Fibroblast of skin of left biceps (primary cell): ENCODE measurements at places on chromosomes 2 and 18.

DNA sequence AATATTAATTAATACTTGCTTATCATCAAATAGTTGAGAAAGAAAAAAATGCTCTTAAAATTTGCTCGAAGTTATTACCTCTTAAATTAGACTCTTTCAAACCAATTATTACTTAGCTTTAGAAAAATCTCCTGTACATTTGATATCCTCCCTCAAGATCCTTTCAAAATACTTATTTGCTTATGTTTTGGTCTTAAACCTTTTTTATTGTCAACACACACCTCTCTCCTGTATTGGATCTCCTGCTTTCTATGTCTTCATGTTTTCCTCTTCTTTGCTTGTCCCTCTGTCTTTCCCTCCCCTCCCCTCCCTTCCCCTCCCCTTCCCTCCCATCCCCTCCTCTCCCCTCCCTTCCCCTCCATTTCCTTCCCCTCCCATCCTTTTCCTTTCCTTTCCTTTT is 14.0 kb downstream of the OSBPL6 start:
- no peak for DNase-seq

DNA sequence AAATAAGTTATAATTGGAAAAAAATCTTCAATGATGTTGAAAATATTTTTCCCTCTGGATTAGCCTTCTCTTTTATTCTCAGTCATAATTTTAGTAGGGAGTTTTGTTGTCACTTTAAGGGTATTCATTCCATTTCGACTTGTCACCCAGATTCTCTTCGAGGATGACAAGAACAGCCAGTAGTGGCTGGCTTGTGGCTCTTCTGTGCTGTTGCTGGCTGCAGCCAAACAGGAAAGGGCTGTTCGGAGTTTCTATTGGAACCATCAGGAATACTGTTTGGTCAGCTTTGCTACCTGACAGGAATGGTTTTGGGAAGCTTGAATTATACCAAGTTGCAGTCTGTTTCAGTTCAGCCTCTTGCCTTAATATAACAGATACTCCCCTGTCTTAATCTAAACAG is 41.6 kb downstream of the MGAT5 start:
- DNase-seq = no peak

- no peak for DNase-seq
These were observed 119.7 kb downstream of the UPP2 start for GRCh38 chr2:158221063-158222020.

GRCh38 chr2:73067043-73067442 is 4.5 kb downstream of the SFXN5 start:
- no peak for DNase-seq

DNA sequence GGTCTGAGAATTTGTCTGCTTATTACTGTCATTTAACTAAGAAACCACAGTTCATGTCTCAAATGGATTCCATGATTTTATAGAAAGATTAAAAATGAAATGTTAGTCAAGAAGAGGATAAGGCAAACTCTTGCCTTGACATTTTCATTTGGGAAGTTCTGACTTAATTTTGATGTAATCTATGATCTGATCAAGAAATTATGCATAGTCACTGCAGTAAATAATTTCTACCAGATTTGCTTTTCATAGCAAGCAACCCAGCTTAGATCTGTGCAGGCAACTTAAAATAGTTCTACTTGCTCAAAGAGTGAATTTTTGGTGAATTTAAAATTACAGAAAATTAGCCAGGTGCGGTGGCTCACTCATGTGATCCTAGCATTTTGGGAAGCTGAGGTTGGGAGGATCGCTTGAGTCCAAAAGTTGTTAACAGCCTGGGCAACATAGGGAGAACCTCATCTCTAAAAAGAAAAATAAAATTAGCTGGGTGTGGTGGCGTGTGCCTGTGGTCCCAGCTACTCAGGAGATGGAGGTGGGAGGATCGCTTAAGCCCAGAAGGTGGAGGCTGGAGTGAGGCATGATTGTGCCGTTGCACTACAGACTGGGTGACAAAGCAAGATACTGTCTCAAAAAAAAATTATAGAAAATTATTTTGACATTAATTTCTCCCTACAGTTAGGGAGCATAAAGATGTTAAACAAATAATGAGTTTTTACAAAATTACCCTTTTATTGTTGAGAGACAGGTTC is 158.7 kb upstream of the MYO3B start:
- DNase-seq = no peak

DNA sequence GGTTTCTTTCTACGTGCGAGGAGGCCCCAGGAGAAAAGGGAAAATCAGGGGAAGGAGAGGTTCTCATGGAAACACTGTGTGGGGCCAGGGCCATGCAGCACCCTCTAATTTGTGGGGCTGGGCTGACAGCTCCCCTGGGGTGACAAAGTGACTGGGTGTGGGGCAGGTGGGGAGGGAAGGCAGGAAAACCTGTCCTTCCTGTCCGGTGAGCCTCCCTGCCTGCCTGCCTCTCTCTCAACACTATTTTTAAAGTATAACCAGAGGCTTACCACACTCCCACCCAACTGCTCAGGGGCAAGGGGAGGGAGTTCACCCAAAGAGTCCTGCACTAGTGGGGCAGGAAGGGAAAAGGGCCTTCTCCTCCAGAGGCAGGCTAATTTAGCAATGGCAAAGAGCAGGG is 10.5 kb upstream of the EPAS1 start:
- no peak for DNase-seq

GRCh38 chr2:133498662-133499585 is 69.3 kb downstream of the NCKAP5 start:
- DNase-seq = no peak

DNA sequence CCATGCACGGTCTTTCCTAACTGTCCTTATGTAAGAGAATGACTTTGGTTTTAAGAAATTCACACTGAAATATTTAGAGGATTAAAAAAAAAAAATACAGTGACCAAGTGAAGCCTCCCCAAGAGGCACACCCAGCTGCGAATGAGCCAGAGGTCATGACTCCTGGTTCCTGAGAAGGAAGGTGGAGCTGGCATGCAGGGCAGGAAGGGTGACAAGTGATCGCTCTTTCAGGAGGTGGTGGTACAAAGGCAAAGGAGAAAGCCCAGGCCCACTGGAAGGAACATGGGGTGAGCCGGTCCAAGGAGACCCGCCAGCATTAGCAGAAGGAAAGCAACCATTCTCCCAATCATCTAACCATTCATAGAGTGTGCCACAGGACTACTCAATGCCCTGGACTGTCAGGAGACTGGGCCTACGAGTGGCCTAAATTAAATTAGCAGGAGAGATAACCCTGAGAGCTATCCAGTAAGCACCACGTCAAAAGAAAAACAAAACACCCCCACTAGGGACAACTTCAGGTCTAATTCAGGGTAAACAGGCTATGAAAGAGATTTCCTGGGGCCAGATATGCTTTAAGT is 7.8 kb downstream of the INO80C start:
- no peak for DNase-seq

DNA sequence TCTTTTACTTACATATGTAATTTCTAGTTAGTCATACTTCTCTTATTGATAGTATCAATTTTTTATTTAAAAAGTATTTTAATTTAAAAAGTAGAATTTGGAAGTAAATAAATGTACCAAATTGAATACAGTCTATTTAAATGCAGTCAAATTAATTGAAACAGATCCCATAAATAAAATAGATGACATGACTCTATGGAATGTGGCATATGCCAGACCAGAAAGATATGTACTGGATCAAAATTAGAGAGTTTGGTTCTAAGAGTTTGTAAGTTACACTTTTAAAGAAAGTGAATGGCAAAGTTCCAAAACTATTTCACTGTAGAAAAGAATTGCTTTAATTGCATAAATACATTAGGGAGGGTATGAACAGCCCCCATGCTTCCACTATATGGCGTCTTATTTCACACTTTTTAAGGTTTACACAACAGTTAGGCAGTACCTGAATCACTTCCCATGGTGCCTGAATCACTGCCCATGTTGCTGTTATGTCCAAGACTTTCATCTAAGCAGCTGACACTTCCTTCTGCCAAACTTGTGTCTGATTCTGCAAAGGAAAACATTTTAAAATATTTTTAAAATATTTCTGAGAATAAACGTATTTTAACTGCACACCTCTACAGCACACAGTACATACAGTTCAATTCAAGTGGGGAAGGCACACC is 25.2 kb downstream of the IFIH1 start:
- DNase-seq = no peak

DNA sequence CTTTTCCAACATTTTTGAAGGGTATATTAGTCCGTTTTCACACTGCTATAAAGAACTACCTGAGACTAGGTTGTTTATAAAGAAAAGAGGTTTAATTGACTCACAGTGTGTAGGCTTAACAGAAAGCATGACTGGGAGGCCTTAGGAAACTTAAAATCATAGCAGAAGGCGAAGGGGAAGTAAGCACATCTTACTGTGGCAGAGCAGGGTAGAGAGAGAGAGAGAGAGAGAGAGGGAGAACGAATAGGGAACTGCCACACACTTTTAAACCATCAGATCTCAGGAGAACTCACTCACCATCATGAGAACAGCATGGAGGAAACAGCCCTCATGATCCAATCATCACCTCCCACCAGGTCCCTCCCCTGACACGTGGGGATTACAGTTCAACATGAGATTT is 420.3 kb downstream of the SOCS6 start:
- no peak for DNase-seq

DNA sequence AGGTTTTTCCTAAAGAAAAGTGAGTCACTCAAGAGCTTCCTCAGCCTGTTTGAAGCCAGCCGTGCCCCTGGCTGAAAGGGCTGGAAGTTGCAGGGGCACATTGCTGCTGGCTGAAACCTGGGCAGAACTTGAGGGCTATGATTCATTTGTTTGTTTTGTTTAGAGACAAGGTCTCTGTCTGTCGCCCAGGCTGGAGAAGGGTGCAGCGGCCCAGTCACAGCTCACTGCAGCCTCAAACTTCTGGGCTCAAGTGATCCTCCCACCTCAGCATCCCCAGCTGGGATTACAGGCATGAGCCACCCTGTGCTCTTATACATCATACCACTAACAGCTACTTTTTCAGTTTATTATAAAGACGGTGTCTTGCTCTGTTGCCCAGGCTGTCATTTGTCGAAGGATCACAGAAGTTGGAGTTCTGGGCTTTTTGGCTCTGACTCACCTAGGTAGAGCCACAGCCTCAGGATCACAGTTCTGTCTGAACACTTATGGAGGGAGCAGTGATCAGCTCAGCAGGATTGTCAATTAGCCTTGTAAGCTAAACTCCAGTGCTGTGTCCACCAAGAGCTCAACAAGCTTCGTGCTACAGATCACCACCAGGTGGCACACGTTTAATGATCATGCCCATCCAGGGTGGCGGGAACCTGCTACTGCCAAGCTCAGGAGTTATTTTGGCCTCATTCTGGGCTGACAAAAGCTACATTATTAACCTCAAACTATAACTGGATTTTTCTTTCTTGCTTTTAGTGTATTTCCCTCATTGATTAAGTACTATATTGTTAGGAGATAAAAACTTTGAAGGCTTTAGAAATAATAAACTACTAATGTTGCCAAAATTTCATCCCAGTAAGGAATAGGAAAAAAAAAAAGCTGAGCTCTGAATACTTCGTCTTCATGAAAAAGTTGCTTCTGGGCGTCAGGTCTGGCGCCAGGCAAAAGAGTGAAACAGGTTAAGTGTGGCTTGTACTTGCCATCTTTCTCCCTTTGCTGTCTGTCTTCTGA is 57.9 kb downstream of the ARHGEF33 start:
- no peak for DNase-seq

- DNase-seq = no peak
These were observed 105.2 kb upstream of the TWIST2 start for GRCh38 chr2:238742664-238743063.

GRCh38 chr2:192091476-192091875 is 103.3 kb downstream of the TMEFF2 start:
- DNase-seq = no peak

- no peak for DNase-seq
These were observed 48.4 kb downstream of the MAP2 start for GRCh38 chr2:209472112-209472832.

DNA sequence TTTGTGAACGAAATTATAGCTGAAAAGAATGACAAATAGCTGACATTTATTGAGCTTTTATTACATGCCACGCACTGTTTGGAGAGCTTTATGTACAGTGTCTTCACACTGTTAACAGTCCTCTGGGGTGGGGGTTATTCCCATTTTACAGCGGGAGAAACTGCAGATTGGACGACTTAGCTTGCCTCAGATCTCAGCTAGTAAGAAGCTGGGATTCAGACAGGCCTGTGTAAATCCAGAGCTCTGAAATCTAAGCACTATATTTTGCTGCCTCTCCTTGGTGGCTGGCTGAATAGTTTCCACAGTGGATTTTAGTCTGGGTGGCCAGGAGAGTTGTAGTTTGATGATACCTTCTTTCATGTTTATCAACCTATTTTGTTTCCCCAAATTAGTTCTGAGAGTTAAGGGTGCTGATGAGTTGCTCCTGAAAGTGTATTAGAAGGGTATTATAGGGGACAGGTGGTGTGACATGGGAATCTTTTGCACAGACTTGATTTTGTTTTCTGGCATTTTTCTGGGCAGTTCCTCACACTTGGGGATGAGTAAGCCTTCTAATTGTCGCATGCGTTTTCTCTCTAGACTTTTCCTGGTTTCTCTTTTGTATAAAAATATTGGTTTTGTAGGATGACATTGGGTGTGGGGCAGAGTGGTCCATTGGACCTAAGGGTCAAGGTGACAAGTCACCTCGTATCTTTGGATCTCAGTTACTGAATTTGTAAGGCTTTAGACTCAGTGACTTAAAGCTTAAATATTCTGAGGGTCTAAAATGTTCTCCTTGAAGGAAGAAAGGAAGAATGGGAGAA is 1.5 kb downstream of the ACSL3 start:
- no peak for DNase-seq

GRCh38 chr2:211367293-211367692 is 810.9 kb downstream of the CPS1 start:
- DNase-seq = no peak

DNA sequence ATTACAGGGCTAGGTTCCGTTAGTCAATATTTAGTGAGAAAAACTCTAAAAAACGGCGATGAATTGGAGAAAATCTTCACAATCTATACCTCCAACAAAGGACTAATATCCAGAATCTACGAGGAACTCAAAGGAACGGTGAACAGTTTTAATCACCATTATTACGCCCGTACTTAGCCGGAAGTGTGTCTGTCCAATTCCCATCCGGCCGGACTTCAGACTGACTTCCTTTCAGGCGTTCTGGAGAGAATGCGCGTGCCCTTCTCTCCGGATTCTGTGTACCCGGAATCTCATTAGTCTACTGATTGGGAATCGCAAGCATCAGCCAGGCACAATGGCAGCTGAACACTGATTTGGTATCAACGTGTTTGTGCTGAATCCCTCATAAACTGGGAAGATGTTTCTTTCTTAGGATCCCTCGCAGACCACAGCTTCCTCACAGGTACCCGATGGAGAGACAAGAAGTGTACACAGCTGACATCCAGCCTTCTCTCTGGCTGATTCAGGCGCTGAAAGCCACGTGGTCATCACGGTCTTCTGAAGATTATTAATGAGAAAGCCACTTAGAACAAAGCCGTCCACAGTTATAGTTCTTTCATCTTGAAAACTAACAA is 239.9 kb downstream of the ZNF516 start:
- DNase-seq = no peak

DNA sequence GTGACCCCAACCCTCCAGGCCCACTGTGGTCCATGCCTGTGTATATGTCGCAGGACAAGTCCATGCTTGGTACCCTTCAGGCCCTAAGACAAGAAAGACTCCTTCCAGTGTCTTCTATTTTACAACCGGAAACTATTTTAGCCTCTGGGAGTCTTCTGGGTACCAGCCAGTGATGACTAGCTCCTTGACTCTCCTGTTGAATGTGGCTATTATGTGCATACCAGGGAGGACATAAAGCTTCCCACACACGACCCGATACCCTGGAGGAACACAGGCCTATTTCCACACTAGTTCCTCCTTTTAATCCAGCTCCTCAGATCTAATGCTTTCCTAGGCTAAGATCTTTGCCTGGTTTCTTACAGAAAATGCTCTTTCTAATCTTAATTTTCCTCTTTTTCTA is 178.1 kb downstream of the NCKAP5 start:
- DNase-seq = no peak
